ENCODE measurements at places on chromosomes 6 and 20.

GRCh38 chr6:34865107-34865506, 22.7 kb downstream of the TAF11 start:
- no peak for DNase-seq

DNA sequence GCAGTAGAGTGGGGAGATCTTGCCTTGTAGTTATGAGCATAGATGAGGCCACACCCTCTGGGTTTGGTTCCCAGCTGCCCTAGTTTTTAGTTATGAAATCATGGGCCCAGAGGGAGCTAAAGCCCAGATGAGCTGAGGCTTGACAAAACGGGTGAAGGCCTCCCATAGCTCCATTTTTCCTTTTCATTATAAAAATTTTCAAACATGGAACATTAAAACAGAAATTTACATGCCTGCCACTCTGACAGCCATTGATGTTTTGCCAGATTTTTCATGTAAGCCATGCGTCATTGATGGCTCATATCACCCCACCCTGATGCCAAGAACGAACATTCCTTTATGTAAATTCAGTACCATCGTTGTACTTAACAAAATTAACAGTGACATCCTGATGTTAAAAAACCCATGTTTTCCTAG, 67.9 kb downstream of the IGF2R start:
- DNase-seq: no peak

- no peak for DNase-seq
Measured at GRCh38 chr6:73503027-73503772, 17.6 kb downstream of the EEF1A1 start.

DNA sequence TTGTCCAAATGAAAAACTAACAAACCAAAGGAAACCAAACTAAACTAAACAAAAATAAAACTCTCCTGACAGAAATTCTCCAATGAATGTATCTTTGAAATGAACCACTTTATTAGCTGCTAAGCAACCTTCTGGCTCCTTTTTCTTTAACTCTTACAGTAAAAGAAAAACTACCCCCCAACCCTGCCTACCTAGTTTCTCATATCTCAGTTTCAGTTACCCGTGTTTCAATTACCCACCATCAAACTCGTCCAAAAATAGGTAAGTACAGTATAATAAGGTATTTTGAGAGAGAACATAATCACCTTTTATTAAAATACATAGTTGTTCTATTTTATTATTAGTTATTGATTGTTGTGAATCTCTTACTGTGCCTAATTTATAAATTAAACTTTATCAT, 177.4 kb upstream of the THEMIS start:
- DNase-seq: no peak

DNA sequence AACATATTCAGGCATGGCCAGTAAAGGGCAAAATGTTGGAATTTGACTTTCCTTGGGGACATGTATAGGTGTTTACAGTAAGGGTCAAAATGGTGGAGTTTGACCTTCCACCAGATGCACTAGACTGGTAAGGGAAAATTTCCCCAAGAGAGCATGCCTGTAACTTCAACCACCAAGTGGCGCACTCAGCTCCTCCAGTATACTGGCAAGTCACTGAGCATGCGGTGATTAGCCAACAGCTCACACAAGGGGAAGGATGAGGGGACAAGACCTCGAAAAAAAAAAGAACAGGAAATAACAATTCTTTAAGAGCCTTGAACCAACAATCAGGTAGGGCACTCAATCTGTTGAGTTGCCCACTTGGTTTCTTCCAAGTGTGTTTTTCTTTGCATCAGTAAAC, 140.9 kb downstream of the EYS start:
- DNase-seq: no peak

DNA sequence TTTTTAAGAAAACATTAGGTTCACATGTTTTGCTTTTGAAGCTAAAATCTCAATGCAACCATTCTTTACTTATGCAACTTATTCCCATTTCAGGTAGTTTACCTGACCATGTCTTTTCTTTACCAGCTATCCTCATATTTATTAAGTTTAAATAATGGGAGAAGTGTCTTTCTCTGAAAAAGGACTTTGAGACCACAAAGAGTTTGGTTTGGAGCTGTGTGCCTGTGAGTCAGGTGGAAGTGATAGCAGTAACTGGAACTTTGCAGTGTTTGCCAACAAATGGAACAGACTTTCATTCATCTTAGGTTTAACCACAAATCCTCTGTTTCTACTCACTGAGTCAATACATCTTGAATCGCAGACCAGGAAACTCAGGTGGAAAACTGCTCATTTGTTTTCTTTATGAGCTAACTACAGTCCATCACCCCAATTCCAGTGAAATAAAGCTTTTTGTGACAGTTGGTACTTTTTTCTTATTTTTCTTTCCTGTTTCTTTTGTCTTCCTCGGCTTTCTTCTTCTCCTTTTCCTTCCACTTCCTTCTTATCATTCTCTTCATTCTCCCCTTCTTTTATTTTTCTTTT, 148.3 kb upstream of the RIN2 start:
- no peak for DNase-seq

- DNase-seq: peak; percentile 35
Measured at GRCh38 chr20:64238851-64239387, 16.6 kb upstream of the PCMTD2 start.
